ENCODE measurements at places on chromosomes 16 and 17.

DNA sequence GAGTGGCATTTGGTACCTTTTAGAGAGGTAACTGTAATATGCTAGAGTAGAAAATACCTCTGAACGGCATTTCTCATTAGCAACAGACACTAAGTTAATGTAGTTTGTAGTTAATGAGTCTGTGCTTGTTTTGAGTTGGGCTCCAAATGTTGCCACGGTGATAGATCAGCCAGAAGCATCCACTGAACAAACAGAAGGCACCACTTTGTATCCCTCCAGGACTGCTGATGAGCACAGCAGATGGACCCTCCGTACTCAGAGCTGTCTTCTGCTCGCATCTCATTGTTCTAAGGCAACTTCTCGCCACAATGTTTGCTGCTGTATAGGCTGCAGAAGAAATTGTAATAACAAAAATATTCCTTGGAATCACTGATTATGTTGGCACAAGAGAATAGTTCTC lies 56.1 kb downstream of the TNRC6C start:
- no peak for DNase-seq

DNA sequence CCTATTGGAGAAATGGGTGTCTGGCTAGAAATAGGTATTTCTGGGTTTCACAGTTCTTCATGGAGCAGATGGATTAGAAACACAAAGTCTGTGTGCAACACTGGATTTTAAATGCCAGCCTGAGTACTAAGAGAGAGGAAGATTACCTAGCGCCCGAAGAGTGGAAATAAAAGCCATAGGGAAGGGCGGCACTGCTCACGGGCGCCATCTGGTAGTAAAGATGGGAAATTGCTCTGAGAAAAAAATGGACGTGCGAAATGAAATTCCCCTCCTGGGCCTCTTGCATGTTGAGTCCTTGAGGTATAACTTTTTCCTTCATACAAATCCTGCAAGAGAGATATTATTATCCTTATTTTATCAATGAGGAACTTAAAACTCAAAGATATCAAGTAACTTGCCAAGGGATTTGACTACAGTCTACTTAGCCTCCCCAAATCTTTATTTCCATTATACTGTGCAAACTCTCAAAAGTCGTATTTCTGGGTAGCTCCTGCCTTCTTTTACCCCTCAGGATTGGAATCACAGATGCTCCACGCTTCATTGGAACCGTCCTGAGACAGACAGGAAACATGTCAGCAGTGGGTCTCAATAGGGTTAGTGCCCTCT lies 72.8 kb downstream of the MMD start:
- peak; percentile 49 for DNase-seq

- no peak for DNase-seq
Measured at GRCh38 chr17:70183508-70183907, 14.2 kb downstream of the KCNJ2 start.

- DNase-seq = no peak
Measured at GRCh38 chr16:79099716-79100115, 500.8 kb downstream of the MAF start.

DNA sequence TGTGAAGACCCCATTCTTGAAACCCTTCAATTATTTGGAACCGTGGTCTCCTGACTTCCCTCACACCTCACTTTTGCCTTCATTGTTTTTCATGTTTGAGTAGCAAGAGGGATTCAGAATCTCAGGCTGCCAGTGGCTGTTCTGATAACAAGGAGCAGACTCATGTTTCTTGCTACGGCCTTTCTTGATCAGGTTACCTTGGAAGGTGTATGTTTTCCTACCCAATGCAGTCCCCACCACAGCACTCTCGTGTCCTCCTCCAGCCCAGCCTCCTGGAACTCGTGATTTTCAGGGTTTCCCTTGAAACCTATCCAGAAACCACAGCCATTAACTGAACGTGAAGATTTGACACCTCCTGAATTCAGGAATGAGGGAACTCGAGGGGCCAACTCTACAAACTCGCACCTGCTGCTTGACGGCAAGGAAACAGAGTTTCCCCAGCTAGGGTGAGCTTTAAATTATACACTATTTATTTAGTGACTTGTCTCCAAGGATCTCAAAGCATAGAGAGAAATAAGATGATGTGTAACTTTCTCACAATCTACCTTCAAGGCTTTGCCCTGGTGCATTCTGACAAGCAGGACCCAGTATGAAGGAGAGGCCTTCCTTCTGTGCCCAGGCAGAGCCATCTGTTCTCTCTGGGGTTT lies 1.6 kb downstream of the ZFHX3 start:
- no peak for DNase-seq

- DNase-seq = peak; percentile 43
Measured at GRCh38 chr17:47693731-47694580, at the start of gene TBKBP1. Gene TBKBP1, plus strand, starts transcription at chr17:47694161. Its CDS starts 1,952 bp downstream, at chr17:47696113.

DNA sequence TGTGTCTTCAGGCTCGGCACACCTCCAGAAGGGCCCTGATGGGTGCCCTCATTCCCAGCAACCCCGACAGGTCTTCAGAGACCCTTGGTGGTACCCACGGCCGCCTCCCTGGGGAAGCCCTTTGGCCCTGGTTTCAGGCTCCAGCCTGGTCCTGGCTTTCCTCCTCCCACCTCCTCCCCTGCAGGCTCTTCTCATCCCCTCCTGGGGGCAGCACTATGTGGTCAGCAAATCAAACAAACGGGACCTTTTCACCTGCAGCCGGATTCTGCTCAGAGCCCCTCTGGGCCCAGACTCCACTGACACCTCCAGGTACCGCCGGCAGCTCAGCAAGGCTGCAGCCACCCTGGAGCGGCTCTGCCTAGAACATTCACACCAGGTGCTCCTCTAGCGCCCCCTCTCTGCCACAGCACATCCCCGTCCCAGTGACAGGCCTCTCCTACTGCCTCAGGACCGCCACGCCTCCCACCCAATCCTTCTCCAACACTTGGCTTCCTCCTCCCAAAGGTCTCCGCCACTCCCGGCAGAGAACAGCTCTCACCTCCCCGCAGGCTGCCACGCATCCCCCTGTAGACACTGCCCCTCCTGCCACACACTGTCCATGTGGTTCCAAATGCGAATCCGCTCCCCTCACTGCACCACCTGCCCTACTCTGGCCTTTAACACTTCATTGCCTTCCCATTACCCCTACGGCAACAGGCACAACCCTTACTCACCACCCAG lies 12.0 kb downstream of the CORO7 start:
- peak; percentile 32 for DNase-seq

- DNase-seq = no peak
Measured at GRCh38 chr17:83069571-83069906, 9.9 kb upstream of the METRNL start.

DNA sequence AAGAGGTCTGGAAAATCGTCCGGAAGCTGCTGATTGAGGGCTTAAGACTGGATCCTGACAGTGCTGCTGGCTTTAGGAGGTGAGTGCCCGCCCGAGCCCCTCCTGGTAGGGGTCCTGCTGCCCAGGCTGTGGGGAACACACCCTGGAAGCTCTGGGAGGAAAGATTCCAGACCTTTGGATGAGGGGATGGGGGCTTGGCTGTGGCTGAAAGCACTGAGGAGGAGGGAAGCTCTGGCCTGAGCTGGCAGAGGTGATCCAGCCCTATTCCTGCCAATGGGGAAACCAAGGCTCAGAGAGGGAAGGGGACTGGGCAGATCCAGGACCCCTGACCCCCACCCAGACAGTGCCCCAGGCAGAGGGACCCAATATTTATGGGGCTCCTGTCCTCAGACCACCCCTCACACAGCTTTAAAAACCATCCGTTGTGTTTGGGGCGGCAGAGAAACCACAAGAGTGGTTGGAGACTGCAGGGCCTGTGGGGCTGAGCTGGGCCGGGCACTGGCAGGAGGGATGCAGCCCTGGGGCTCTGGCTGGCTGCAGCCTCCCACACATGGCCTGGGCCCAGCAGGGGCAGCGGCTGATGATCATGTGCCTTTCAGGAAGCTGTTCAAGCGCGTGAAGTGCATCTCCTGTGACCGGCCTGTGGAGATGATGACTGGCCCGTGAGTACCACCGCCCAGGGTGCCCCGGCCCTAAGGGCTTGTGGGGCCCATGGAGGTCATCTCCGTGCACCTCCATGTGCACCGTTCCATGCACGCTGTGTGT lies 22.8 kb downstream of the UBALD1 start:
- DNase-seq = no peak

DNA sequence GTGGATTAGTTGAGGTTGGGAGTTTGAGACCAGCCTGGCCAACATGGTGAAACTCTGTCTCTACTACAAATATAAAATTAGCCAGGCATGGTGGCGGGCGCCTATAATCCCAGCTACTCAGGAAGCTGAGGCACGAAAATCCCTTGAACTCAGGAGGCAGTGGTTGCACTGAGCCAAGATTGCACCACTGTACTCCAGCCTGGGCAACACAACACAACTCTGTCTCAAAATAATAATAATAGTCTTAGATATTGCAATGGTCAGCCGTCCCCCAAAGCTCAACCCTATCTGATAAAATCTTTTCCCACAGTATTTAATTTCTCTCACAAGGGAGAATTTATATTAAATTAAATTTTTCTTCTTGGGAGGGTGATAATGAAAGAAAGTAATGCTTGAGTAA lies 169.6 kb downstream of the XYLT1 start:
- DNase-seq = no peak

DNA sequence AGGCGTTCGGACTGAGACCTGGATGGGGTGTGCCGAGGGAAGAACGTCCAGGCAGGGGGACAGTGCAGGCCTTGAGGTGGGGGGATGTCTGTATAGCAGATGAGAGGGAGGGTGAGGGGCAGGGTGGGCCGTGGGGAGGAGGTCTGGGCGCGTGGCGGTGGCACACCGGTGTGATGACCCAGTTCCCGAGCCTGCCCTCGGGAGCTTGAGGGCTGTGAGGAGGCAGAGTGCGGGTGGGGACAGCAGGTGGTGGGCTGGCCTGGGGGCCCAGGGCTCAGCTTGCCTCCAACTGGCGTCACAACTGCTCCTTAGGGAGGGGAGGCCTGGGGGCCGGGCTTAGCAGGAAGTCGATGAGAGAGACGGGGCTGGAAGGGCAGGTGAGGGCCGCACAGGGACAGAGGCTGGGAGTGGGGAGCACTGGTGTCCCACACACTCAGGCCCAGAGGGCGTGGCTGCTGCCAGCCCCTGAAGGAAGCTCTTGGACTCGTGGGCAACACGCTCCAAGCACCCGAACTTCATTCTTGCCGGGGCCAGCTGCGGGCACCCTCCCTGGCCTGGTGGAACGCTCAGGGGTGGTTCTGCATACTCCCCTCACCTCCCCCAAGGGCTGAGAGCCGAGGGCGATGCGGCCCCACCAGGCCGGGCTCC lies 6.5 kb downstream of the CACNA1H start:
- no peak for DNase-seq

GRCh38 chr16:56871172-56871593 lies 6.2 kb downstream of the SLC12A3 start:
- DNase-seq = peak; percentile 59
